ENCODE measurements at places on chromosomes 11 and 22.

DNA sequence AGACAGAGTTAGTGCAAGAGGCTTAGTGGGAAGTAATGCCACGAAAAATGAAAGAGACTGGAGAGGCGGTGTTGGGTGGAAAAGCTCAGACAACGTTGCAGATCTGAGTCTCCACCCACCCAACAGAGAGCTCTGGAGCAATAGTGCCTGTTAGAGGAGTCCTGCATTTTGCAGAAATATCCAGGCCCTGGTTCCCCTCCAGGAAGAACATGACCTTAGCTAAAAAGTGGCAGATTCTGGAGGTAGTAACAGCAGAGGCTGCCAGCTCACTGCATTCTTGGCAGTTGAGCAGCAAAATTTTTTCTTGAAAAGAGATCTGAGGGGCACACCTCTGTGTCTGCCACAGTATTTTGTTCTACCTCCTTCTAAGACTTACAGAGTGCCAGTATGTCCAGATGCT is 27.7 kb upstream of the BIRC3 start:
- peak; percentile 57 for DNase-seq

DNA sequence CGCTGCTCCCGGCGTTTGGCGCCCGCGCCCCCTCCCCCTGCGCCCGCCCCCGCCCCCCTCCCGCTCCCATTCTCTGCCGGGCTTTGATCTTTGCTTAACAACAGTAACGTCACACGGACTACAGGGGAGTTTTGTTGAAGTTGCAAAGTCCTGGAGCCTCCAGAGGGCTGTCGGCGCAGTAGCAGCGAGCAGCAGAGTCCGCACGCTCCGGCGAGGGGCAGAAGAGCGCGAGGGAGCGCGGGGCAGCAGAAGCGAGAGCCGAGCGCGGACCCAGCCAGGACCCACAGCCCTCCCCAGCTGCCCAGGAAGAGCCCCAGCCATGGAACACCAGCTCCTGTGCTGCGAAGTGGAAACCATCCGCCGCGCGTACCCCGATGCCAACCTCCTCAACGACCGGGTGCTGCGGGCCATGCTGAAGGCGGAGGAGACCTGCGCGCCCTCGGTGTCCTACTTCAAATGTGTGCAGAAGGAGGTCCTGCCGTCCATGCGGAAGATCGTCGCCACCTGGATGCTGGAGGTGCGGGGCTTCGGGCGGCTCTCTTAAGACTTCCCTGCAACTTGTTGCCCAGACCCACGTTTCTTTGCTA is at the start of gene CCND1:
Gene CCND1 (plus strand): TSS at position 162 of the 587 bp plus-strand sequence. CDS start 158 bp downstream, at position 320.
- peak; percentile 90 for DNase-seq

DNA sequence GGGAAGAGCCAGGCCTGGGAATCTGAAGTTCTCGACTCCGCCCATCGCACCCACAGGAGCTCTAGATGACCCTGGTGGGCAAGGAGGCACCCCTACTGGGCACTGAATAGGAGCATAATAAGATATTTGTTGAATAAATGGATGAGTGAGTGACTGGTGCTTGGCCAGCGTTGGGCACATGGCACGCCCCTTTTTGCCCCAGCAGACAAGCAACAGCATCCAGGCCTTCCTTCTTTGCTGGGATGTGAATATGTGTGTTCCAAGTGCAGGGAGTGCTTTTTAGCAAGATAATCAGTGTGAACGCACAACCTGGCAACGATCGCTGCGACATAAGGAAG is 443 bp upstream of the CELF1 start:
- no peak for DNase-seq

DNA sequence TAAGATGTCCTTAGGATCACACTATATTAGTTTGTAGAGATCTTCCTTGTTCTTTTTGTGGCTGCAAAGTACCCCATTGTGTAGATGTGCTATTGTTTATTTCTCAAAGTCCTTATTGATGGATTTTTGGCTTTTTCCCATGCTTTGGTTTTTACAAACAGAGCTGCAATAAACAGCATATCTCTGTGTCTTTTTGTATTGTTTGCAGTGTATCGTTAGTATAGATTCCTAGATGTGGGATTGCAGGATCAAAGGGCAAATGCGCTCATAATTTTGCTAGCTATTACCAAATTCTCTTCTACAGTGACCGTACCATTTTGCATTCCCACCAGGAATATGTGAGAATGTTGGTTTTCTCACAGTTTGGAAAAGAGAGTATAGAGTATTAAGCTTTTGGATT is 27.5 kb upstream of the FTH1 start:
- no peak for DNase-seq

DNA sequence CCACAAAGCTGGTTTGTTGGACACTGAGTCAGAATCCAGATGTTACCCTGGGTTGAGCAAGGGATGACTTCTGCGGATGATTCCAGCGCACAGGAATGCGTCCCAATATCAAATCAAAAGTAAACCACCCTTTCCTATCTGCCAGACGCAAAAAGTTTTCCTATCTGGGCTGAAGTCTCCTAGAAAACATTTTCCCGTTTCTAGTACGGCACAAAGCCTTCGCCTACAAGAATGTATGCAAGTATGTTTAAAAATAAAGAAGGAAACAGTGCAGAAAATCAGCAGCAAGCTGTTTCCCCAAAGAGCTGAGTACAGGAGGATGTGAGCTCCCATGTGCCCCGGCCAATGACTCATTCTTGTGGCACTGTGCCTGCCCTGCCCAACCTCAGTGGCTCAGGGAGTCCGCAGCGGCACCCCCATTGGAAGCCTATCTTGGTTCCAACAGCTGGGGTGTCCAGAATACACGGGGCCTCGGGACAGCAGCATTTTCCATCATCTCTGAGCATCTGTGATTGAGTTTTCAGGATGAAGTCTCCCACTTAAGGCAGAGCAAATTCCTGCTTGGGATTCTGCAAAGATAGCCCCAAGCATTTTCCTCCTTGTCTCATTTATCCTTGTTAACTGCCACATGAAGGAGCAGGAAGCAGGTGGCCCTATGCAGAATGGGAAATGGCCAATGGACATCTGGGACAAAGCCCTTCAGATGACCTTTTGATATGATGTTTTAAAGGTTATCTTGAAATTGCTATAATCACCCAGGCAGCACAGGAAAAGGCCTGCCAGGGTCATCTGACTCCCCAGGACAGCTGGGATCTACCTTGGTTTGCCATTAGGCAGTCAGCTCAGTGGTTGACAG is 17.5 kb downstream of the KCNJ5 start:
- peak; percentile 88 for DNase-seq

DNA sequence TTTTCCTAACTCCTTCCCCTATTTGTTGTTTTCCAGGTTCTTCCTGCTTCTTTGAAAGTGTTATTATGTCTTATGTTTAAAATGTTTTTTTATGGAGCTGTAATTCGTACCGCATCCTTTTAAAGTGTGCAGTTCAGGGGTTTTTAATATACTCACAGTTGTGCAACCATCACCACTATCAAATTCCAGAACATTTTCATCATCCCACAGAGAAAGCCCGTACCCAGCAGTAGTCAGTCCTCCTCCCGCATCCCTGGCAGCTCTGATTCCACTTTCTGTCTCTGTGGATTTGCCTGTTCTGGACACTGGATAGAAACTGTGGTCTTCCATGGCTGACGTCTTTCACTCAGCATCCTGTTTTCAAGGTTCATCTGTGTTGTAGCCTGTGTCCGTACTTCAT is 73.7 kb downstream of the JAM3 start:
- no peak for DNase-seq

GRCh38 chr22:44033694-44034093 is 9.6 kb downstream of the PARVB start:
- DNase-seq: no peak

GRCh38 chr11:67213178-67213621 is 53.1 kb upstream of the GRK2 start:
- peak; percentile 75 for DNase-seq

GRCh38 chr11:125397421-125397820 is 98.6 kb downstream of the FEZ1 start:
- no peak for DNase-seq

DNA sequence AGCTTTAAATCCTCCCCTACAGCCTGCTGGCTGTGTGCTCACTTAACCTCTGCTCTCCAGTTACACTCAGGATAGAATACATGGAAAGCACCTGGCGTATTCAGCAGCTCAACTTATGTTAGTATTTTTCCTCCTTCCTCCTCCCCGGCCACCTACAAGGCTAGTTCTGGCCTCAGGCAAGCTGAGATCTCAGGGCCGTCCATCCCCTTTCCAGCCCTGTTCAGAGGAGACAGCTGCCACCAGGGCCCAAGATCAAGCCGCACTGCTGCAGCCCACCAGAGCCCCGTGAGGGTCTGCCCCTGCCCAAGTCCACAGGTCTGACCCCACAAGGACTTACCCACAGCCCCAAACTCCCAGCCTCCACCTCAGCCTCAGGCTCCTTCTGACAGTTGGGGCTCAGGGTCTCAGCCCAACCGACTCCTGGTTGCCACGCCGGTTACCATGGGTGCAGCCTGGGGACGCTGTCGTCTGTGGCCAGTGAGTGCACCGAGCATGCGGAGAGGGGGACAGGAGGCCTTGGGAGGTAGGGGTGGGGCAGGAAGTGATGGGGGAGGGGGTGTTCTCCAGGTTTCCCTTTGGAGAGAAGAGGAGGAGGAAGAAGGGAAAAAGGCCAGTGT is at the start of gene C11orf16:
Gene C11orf16 (minus strand): TSS at position 384 of the 617 bp plus-strand sequence. CDS start 639 bp downstream, outside the sequence.
- no peak for DNase-seq

GRCh38 chr22:41943661-41944209 is 3.2 kb downstream of the CENPM start:
- peak; percentile 63 for DNase-seq

- no peak for DNase-seq
Measured at GRCh38 chr11:57464539-57465181, 4.3 kb downstream of the RTN4RL2 start.

- no peak for DNase-seq
Measured at GRCh38 chr11:134374891-134375550, 37.0 kb downstream of the B3GAT1 start.

GRCh38 chr22:31346733-31347250 is 646 bp upstream of the PATZ1 start:
- DNase-seq: no peak

- no peak for DNase-seq
Measured at GRCh38 chr11:126521196-126521595, 165.7 kb downstream of the ST3GAL4 start.

DNA sequence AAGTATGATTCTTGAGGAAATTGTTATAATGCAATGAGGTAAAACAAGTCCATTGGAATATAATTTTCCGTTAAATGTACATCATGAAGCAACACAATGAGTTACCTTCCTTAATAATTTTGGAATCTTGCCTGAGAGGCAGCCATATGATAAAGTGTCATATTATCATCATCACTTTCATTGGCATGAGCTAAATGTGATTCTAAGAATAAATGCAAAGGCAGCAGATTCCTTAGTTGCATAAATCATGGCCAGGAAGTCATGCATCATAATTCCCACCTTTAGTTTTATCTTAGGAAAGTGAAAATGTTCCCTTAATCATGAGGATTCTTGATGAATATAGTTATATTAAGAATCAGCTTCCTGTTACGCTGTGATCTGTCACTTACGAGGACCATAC is 14.2 kb upstream of the MMP1 start:
- no peak for DNase-seq

DNA sequence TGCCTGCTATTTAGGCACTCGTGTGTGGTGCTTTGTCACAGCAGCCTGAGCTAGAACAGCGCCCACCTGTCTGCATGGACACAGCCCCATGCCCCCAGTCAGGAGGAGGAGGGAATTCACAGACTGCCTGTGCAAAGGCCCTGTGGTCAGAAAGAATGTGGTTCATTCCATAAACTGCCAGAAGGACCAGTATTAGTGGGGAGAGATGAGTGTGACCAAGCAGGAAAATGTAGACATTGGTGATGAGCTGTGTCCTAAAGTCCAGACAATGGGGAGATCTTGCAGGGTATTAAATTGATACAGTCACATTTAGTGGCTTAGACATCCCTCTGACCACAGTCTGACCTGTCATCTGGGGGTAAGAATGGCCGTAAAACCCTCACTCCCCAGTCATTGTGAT is 83.7 kb upstream of the LINC01488 start:
- DNase-seq: no peak

GRCh38 chr22:49234459-49234858 is 593.2 kb downstream of the BRD1 start:
- DNase-seq: no peak

DNA sequence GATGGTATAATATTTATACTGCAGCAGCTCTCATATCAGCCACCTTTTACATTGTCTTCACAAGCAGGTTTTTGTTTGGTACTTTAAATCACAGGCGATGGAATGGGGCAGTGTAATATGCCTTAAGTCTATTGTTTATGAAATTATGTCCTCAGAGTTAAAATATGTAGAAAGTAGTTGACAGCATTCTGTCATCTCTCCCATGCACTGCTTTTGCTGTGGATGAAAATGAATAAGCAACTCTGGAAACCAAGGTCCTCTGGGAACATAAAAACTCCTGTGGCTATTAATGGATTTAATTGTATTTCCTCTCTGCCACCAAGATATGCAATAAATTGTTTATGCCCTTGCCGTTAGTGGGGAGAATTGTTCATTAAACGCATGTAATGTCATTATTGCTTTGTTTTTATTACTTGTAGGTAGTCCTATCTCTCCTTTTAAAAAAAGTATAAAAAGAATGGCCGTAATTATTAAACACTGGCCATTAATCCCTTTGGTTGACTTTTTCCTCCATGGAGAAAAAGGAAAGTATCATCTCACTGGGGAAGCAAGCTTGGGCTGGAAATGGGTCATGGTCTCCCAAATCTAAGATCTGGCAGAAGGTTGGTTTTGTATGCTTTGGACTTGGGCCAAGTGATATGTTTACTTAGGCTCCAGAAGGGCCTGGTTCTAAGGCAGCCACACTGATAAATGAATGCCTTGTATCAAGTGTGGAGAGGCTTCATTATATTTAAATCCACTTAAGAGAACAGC is 13.1 kb downstream of the PACS1 start:
- no peak for DNase-seq

GRCh38 chr11:17719938-17720795 is 796 bp downstream of the MYOD1 start:
- DNase-seq: no peak

DNA sequence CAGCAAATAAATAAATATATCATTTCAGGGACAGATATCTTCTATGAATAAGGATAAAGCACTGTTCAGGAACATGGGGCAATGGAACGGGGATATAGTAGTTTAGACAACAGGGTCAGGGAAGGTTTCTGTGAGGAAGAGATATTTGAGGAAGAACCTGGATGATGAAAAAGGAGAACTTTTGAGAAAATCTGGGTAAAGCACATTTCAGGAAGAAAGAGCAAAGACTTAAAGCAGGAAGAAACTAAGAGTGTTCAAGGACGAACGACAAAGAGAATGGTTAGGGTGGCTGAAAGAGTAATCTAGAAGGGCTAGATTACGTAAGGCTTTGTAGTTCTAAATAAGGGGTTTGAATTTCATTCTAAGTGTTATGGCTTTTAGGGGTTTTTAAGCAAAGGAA is 12.7 kb downstream of the DDI1 start:
- DNase-seq: peak; percentile 10

GRCh38 chr11:94193288-94193687 is 64.6 kb downstream of the PANX1 start:
- DNase-seq: no peak

All from suppressor macrophage treated with lipopolysaccharide for 1 hour (primary cell).